Fibroblast of skin of left quadriceps (primary cell): ENCODE measurements at places on chromosomes 3 and 15.

DNA sequence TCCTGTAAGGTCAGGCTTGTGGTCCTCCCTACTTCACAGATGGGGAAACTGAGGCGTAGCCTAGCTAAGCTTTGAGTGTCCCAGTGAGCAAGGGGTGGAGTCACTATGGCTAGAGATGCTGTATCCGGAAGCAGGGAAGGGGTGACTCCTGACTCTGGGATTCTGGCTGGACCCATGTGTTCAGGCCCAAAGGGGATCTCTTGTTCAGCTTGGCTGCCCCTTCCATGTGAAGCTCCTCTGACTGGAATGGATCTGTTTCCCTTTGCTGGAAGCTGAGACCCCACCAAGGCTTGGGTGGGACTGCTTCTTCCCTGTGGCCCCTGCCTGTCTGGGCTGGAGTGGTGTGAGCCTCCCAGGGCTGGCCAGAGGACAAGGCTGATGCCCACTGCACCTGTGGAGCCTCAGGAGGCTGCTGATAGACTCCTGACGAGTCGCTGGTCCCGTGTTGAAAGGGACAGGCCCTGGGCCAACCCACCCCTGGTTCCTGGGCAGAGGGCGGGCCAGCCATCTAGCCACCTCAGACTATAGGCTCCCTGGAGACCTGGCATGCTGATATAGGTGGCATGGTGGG lies 1.0 kb downstream of the MAPKAPK3 start:
- no peak for DNase-seq

DNA sequence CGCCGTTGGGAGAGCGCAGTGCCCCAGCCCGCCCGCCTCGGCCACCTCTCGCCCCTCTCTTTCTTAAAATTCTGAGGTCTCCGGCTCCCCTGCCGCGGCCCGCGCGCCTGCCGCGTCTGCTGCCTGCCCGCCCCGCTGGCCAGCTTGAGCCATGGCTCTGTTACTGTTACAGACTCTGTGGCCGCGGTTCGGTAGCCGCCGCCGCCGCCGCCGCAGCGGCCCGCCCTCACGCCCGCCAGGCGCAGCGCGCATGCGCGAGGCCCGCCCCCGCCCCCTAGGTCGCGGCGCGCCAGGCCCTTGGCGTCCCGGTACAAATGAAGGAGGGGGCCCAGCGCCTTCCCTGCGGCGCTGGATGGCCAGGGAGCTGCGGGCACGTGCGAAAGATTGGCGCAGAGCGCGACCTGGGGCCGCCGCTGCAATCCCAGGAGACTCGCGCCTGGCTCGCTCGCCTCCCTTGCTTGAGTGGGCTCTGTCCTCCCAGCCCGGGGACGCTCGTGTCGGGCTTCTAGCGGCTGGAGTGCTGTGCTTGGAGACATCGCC lies at the start of gene ONECUT1:
Gene ONECUT1 (minus strand): TSS at position 168 of the 540 bp plus-strand sequence. CDS start 452 bp downstream, outside the sequence.
- DNase-seq: peak; percentile 12

DNA sequence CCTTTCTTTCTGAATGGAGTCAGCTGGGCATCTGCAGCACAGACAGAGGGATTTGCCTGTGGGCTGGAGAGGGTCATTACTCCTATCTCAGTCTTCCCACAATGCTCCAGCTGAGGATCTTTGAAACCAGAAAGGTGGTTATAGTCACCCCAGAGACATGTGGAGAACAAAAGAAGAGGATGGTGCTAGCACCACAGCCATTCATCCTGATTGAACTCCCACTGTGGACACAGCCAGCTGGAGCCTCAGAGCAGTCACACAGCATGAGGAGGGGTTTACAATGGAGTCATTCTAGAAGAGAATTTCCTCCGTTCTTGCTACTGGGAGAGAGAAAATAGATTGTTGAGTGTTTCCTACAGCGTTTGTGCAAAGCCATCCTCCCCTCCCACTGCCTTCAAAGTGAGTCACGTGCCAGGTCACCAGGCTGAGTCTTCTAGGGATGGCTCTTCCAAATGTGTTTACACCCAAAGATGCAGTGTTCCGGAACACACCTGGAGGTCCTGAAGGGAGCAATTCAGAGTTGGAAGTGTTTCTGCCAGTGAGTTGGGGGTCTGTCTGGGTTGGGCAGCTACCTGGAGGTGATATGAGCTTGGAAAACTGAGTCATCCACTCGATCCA lies 18.9 kb upstream of the GREM1 start:
- DNase-seq: no peak

DNA sequence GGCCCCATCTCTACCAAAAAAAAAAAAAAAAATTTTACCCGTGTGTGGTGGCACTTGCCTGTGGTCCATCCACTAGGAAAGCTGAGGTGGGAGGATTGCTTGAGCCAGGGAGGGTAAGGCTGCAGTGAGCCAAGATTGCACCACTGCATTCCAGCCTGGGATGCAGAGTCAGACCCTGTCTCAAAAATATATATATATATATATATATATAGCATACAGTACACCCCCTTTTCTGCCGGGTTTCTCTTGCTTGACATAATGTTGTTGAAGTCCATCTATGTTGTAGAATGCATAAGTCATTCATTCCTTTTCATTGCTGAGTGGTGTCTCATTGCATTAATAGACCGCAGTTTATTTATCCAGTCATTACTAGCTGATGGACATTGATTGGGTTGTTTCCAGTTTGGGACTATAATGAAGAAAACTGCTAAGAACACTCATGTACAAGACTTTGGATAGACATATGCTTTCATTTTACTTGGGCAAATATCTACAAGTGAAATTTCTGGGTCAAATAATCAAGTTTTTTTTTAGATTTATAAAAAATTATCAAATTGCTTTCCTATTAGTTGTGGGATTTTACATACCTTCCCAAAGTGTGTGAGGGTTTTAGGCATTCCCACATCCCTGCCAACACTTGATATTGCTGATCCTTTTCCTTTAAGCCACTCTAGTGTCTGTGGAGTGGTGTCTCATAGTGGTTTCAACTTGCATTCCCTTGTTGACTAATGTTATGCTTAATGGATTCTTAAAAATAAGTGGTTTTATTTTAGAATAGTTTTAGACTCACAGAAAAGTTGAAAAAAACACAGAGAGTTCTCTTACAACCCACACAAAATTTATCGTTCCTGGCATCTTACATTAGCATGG lies 2.1 kb upstream of the PRR20G start:
- no peak for DNase-seq

DNA sequence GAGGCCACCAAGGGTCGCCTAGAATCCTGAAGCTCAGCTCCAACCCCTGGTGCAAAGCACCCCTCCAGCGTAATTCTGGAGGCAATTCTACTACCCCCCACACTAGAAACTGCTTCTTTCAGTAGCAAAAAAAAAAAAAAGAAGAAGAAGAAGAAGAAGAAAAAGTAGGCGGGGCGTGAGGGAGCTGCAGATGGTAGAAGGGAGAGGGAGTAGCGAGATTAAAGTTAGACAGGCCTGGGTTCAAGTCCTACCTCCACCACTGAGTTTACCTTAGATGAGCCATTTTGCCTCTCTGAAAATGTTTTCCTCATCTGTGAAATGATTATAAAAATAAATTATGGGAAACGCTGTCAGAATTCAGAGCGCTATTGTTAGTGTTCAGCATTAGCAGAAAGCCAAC lies 913 bp downstream of the FAM174B start:
- DNase-seq: no peak

- DNase-seq: peak; percentile 76
Observed at GRCh38 chr15:71136159-71136783, 21.0 kb downstream of the THSD4 start.

- DNase-seq: no peak
Observed at GRCh38 chr3:19250959-19251610, 102.8 kb downstream of the KCNH8 start.

GRCh38 chr15:96322536-96323318 lies 7.8 kb upstream of the NR2F2 start:
- DNase-seq: no peak

DNA sequence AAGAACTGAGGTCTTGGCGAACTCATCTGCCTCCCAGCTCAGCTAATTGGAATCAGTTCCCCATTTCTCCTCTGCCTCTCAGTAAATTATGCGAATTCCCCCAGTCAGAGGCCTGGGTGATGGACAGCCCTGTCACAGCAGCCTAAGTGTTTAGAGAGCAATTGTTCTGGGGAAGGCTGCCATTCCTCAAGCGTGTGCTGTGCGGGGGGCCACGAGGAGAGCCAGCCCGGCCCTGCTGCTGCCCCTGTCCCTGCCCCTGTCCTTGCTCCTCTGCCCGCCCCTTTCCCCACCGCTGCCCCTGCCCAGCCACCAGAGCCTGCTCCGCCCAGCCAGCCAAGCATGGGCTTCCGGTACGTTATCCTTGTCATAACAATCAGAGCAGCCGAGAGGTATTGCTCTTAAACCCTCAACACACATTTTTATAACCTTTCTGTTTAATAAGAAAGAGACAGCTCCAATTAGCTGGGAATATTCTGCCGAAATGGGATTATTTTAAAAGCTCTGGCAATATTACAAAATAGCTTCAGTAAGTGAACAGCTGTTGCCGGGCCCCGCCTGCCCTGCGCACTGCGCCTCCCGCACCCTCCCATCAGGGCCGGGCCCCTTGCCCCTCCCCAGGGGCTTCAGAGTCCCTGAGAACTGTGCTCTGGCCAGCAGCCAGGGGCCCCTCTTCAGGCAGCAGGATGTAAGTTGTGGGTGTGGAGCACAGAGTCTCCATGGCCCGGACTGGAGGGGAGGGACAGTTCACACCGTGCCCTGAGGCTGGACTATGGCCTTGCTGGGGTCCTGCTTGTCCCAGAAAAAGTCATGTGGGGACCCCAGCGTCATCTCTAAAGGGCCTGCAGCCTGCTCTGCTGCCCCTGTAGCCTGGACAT lies 12.4 kb upstream of the CACNA2D2 start:
- DNase-seq: no peak

- no peak for DNase-seq
Observed at GRCh38 chr15:23422946-23423708, 23.9 kb downstream of the GOLGA6L2 start.

DNA sequence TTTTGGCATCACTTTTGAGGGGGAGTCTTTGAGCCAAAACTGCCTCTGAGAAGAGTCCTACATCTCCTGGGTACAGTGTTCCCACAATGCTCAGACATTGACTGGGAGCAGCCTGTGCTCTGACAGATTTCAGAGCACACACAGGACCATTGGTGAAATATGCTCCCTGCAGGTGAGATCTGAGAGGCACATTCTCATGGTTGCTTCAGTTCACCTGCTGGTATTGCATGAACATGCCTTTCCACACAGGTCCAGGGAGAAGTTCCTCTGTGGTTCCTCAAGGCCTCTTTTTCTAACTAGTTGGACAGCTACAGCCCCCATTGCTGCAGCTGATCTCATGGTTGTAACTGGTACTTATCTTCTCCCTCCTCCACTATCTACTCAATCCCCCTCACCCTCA lies 37.0 kb downstream of the FOXL2 start:
- no peak for DNase-seq

- no peak for DNase-seq
Observed at GRCh38 chr15:80918196-80918783, 71.3 kb downstream of the MESD start.

GRCh38 chr3:23418026-23418425 lies 214.9 kb downstream of the UBE2E2 start:
- no peak for DNase-seq

GRCh38 chr3:51593697-51594096 lies 55.2 kb downstream of the RAD54L2 start:
- no peak for DNase-seq

DNA sequence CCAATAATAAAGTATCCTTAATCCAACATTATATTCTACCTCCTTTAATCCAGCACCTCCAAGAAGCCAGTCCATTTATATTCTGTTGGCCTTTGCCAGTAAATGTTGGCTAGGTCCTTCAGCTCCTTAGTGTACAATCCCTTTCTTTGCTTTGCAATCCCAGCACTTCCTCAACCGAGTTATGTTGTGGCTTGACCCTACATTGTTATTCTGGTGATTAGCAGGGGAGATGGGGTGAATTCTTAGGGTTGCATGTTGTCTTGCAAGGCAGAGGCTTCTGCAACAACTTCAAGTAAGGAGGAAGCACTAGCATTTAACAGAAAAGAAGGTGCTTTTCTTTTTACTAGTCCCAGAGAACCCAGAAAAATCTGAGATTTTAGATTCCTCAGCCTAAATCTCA lies 127.2 kb downstream of the CD47 start:
- no peak for DNase-seq

DNA sequence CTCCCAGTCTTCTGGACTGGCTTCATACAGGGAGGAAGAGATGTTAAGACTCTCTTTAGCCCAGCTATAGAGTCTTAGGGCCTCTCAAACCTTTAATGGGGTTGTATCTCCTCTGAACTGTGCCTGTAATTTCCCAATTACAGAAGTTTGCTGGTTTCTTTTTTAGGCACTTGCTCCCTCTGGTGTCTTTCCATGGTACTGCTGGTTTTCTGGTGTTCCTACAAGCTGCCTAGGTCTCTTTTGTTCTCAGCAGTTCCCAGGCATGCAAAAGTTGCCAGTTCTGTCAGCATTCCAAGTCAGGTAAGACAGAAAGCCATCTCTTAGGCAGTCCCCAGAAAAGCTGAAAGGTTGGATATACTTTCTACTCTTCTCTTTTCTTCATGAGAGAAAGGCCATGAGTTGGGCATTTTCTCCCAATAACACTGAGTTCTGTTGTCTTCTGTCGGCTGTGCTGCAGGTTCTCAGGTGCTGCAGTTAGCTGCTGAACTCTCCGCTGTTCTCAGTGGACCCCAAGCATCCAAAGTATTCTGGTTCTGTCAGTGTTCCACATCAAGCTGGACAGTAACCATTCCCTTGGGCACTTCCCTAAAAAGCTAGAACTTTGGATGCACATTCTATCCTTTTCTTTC lies 54.4 kb upstream of the EHHADH start:
- peak; percentile 17 for DNase-seq

DNA sequence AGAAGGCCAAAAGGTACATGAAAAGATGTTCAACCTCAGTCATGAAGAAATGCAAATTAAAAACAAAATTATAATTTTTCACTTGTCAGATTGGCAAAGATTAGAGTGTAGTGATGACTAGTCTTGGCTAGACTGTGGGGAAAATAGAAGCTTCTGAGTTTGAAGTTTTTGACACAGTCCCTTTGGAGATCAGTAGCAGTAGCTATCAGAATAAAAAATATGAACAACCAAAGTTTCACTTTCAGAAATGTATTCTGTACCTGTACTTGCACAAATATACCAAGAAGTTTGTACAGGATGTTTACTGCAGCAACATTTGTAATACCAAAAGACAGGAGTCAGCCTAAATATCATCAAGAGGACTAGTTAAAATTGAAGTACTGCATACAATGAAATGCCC lies 14.1 kb downstream of the ATP2C1 start:
- DNase-seq: no peak

- no peak for DNase-seq
Observed at GRCh38 chr15:68316061-68316804, 38.7 kb downstream of the FEM1B start.

DNA sequence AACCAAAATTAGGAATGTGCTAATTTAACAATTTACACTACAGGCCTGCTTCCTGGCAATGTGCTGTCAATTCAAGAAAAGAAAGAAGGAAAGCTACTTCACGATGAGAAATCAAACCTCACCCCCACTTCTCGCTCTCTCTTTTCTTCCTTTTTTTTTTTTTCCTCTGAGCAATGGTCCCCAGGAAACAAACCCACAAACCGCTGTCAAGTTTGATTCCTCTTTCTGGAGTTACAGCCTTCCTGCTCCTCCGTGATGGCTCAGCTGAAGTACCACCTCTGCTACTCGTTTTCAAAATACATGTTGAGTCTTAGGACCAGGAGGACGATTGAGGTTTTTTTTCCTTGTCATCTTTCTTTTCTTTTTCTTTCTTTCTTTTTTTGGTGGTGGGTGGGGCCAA lies 3.4 kb upstream of the TRIM71 start:
- DNase-seq: no peak

GRCh38 chr3:110562621-110563020 lies 509.0 kb upstream of the NECTIN3 start:
- DNase-seq: no peak

GRCh38 chr3:105758451-105758850 lies 110.4 kb downstream of the CBLB start:
- DNase-seq: no peak

- no peak for DNase-seq
Observed at GRCh38 chr3:128493570-128494366, 767 bp upstream of the GATA2 start.

GRCh38 chr15:80154336-80154735 lies 1.5 kb downstream of the FAH start:
- no peak for DNase-seq
